ENCODE measurements at places on chromosomes 6 and 20.

GRCh38 chr6:14408446-14408845, 290.9 kb downstream of the CD83 start:
- no peak for DNase-seq

- no peak for DNase-seq
Measured at GRCh38 chr20:32582659-32583580, 2.2 kb downstream of the NOL4L start.

DNA sequence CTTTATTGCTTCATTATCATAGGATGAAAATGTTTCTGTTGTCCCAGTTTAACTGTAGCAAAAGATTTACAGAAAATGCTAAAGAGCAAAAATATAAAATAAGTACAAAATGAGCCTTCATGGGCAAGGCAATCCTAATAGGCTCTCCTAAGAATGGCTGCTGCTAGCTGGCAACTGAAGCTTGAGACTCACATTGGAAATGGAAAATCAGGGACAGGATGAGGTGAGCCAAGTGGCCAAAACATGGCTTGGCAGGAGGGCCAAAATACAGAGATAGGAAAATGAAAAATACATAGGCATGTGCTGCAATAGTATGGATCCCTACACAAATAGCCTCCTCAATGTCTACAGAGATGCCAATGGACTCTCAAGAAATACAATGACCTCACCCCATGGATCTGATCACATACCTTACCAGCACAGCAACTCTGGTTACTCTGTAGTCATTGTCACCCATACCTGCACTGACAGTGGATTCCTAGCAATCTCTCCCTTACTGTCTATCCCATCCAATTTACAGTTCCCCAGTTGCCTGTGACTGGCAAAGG, 105.4 kb downstream of the DST start:
- DNase-seq = no peak

DNA sequence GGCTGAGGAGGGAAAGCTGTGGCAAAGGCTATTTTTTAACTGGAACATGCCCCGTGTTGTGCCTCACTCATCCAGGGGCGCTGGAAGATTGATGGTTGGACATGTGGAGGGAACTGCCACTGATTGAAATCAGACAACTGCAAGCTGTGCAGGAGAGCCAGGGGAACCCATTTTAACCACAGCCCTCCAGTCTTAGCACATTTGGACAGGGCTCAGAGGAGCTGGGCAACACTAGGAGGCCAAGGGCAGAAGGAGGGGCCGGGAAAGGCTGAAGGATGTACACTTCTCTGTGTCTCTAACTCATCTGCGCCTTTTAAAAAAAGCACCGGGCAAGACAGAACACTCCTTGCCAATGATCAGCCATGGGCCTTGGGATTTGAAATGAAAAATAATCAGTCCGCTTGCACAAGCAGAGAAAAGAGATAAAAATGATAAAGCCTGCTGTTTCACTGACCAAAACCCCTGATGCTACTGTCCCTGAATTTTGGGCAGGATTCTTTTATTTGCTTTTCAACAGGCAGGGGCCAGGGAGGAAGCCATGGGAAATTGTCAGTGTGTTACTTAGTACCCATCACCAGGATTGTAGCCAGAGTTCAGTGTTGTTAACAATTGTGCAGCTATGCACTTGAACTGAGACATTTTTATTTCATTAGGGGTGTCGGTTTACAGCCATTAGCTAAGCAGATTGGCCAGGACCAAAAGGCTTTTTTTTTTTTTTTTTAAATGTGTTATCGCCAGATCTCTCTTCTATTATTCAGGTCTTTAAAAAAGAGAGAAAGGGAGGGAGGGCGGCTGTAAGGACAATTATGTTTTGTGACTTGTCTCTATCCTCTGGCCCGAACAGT, 109.3 kb upstream of the EYA4 start:
- no peak for DNase-seq

- DNase-seq = no peak
Measured at GRCh38 chr6:106747139-106747538, 117.8 kb downstream of the QRSL1 start.

- DNase-seq = no peak
Measured at GRCh38 chr6:130457605-130458004, 91.8 kb downstream of the TMEM200A start.

DNA sequence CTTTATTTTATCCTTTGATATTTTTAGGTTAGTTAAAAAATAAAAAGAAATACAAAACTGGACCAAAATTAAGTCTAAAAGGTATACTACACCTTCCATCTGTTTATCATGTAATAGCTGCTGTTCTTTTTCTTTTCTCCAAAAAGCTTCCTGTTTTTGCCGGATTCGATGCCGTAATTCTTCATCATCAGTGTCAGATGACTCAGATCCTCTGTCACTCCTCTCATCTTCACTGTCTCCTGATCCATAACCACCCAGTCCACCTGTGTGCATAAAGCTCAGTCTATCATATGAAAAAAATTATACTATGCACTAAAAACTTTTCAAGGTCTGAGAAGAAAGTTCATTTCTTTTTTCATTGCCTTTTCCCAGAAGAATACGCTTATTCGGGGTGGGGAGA, 8.5 kb upstream of the COQ3 start:
- no peak for DNase-seq
